ENCODE measurements at places on chromosomes 11 and 22.

DNA sequence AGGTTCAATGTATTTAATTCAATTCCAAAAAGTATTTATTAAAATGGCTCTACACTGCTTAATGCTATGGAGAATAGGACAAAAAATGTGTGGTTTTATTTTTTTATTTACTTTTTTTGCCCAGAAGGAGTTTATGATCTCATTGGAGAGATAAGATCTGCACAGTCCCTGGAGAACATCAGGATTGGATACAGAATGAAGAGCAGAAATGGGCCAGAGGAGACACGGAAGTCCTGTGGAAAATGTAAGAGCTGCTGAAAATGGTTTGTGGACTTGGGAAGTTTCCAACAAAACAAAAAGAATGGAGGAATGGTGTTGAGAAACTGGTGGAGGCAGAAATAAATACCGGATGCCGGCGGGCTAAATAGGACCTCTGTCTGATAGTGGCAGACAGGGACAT lies 554.6 kb downstream of the OPCML start:
- DNase-seq, result no peak

GRCh38 chr11:8258784-8259183 lies 4.9 kb downstream of the LMO1 start:
- peak; percentile 95 for DNase-seq

DNA sequence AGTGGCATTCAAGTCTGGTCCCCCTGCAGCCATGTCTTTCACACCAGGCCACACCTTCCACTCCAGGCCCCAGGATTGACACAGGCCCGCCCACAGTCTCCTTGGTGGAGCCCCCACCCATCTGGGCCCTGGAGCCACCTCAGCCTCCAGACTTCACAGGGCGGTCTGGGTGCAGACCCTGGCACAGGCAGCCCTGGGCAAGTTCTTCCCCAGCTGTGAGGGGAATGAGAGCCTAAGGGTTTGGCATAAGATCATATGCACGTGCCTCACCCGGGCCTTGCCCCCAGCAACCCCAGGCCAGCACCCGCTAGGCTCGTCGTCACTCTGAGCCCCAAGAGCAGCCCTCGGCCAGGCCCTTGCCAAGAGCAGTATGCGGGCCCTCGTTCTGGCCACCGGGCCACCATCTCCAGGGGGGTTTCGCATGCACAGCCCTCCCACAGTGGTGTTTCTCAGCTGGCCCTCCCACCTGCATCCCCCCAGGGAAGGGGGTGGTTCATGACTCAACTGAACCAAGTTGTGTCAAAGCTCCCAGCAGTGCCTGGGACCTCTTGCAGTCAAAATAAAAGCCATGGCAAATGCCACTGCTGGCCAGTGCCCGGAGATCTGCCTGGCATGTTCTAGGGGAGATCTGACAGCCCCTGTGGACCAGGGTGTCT lies 70.4 kb upstream of the KCNQ1OT1 start:
- DNase-seq, result peak; percentile 66

- no peak for DNase-seq
These were observed 31.0 kb upstream of the CHRM4 start for GRCh38 chr11:46422588-46422987.

- DNase-seq, result no peak
These were observed at the start of gene MGAT3 for GRCh38 chr22:39456522-39457197. MGAT3 (plus strand) TSS chr22:39457012; CDS start chr22:39487348, 30,336 bp downstream.

DNA sequence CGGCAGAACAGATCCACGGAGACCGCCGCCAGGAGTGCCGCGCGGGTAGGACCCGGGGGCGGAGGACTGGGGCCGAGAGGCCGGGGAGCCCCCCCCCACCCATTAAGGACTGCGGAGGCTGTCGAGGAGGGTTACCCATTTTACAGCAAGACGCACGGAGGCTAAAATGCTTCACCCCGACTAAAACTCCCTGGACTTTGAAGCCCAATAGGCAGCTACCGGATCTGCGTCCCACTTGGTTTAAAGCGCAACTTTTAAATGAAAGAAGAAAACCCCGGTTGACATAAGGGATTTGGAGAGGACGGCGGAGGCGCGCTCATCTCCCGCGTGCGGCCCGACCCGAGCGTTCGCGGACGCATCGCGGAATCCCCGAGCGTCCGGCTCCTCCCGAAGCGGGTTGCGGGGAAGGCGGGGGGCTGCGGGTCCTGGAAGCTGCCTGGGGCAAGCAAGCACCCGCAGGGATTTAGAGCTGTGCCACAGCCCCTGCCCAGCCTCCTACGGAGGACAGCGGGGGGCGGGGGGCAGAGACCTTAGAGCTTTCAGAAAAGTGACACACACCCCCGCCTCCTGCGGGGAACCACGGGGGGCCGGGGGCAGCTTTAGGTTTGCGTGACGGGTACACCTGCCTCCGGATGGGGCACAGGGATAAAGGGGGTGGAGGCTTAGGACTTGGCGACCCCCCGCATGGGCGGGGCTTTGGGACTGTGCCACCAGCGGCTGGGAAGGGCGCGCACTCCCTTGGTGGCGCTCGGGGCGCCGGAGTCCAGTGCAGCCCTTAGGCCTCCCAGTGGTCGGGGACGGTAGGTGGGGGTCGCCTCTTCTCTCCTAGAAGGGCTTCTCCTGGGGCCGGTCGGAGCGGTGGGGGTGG lies 760 bp upstream of the CELSR1 start:
- peak; percentile 95 for DNase-seq

GRCh38 chr11:130064596-130064995 lies 5.1 kb upstream of the APLP2 start:
- no peak for DNase-seq

- DNase-seq, result no peak
These were observed 478.1 kb upstream of the CHORDC1 start for GRCh38 chr11:90700789-90701439.

DNA sequence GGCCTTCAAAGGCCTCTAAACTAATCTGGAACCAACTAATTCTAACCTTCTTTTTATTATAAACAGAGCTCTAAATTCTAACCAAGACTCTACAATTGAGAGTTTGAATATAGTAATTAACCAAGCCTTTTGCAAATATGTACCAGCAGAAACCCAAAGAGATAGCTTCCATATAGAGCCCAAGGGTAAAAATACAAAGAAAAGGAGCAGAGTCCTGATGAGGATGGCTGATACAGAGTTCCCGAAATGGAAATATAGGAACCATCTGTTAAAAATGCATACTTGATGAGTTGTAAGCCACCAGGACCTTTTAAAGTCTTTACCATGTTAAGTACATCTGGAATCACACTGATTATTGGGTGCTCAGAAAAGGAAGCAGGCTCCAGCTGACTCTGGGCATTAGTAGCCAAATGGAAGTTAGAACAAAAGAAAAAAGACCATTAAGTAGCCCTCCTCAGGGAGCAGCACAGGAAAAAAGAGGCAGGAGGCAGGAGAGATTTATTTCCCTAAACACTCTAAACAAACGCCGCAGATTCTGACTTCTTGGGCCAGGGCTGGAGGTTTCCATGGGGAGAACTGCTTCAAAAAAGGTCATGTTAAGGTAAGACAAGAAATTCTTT lies 463.1 kb upstream of the FAT3 start:
- no peak for DNase-seq

- no peak for DNase-seq
These were observed 18.4 kb upstream of the CTSC start for GRCh38 chr11:88355887-88356286.

DNA sequence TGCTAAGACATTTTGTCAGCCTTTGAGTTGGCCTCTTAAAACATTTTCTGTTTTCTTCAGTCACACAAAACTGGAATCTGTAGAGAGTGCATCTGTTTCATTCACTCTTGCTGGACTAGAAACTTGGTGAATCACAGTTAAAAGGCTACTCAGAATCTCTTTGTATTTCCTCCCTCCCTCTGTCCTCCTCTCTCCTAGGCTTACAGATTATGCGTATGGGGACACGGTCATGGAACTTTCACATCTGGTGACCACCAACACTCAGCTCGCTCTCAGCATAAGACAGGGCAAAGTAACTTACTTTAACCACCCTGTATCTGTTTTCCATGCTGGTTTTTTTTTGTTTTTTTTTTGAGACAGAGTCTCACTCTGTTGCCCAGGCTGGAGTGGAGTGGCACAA lies 50.4 kb downstream of the BARX2 start:
- DNase-seq, result no peak

DNA sequence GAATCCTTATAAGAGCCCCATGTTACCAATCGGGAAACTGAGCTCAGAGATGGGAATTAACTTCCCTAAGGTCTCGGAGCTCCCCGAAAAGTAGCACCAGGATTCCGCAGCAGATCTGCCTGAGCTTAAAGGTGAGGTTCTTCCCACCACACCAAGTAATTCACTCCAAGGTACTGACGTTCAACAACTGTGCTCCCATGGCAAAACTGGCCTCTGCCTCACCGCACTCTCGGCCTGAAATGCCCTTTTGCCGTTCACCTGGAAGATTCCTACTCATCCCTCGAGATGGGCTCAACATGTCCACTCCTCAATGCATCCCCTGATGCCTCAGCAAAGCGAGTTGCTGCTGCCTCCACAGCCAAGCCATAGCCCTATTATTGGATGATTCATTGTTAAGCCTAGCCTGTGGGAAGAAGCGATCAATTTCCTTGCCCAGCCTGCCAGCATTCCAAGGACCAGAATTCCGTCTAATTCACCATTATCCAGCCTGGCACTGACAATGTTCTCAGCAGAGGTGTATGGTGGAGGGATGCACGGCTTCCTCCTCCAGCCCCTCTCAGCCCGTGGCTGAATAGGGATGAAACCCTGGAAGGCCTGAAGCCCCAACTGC lies 4.2 kb downstream of the PLAAT3 start:
- DNase-seq, result peak; percentile 83

GRCh38 chr11:74926304-74927030 lies 22.4 kb downstream of the XRRA1 start:
- no peak for DNase-seq

- DNase-seq, result peak; percentile 38
These were observed 29.6 kb upstream of the SNX19 start for GRCh38 chr11:130945896-130946295.

DNA sequence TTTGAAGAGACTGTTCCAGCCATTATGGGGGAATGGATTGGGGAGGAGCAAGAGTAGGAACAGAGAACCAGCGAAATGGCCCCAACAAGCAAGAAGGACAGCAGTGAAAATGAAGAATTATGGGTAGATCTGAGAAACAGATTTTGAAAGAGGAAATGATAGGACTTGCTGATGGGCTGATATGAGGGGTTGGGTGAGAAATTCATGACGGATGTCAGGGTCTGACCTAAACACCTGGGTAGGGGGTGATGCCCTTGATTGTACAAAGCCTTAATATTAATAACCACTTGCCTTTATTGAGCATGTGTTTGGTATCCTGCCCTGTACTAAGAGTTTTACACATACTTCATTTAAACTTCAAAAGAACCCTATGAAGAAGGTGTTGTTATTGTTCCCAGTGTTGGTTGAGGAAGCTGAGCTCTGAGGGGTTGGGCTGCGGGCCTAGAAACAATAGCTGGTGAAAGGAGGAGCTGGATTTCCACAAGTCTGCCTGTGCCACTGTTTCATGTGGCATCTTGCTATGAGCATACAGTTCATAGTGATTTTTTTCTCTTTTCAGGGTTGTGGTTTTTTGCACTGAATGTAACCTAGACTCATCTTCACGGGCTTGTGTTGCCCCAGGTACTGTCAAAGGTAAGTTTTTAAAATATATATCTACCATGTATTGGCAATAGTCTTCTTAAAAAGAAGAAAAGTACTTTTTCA lies 61.1 kb upstream of the TNRC6B start:
- no peak for DNase-seq

- DNase-seq, result no peak
These were observed 142.7 kb downstream of the LRRC4C start for GRCh38 chr11:41316751-41317150.

DNA sequence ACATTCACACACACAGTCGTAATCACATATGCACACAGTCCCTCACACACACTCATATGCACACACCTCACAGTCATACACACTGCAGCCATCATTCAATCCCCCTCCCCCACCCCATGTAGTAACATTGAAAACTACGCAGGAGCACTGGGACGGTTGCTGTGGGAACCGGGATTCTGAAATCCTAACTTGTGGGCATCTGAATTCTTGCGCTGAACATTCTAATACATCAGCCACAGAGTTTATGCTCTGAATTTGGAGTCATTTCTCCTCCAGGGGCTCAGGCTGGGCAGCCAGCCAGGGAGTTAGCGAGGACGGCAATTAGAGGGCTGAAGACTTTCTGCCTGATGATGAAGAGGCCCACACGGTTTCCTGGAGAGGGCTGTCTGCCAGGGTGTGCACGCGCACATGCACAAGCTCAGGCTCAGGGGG lies 32.7 kb downstream of the CD6 start:
- DNase-seq, result peak; percentile 75

DNA sequence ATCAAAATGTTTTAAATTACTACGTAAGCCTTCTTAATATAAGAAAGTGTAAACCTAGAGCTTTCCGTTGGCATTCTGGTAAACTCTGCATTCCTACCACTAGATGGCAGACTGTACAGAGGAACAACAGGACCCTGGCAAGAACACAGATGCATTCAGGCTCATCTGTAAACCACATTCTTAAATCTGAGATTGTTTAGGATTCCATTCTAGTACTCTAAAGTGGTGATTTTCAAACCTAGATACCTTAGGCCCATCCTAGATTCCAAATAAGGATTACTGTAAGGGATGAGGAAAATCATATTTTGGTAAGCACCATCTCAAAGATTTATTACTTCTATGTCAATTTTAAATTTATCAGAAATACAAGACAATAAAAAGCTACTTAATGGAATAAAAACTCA lies 26.9 kb downstream of the PICALM start:
- DNase-seq, result peak; percentile 23

GRCh38 chr11:19951558-19952115 lies 208.6 kb downstream of the DBX1 start:
- peak; percentile 37 for DNase-seq

DNA sequence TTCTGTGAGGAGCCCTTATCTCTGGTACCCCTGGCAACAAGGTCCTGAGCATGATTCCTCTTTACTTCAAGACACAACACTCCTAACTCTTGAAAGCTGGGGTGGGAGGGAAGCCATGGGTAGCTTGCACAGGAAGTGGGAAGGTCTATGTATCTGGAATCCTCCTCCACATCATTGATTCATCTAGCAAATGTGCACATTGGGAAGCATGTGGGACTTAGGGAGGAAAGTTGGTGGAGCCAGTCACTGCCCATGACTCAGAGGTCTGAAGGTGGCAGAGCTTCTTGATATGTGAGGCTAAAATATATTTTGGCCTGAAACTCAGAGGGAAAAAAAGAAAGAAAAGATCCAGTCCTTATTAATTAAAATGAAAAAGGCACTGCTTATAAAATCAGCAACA lies 1000.9 kb downstream of the DLG2 start:
- no peak for DNase-seq

- DNase-seq, result peak; percentile 87
These were observed 47.2 kb downstream of the CYTH4 start for GRCh38 chr22:37329238-37330140.

GRCh38 chr11:16817351-16817750 lies 78.9 kb downstream of the C11orf58 start:
- DNase-seq, result no peak
